ENCODE measurements at places on chromosomes 3 and 15. TPM values are rescaled to one million over a fixed set of nuclear protein-coding genes. Genes with fewer than 3 reads are reported as not detected.

The DVL3 gene
- 21.8 TPM for total RNA-seq

The PPIP5K1 gene
- total RNA-seq = 8.7 TPM

The CADM2 gene
- total RNA-seq = not detected

The IGF1R gene
- total RNA-seq = 48.7 TPM

The GOLGA8T gene
- 1.6 TPM for total RNA-seq

The MRPS11 gene
- total RNA-seq = 122 TPM

The BSN gene
- total RNA-seq = 0.08 TPM
